ENCODE measurements at places on chromosomes 7 and 10. TPM values are rescaled to one million over a fixed set of nuclear protein-coding genes. Genes with fewer than 3 reads are reported as not detected.
A peak's percentile ranks its signal among the peaks of the same experiment; 100 is the strongest.

- DNase-seq = no peak
These were observed 83.9 kb downstream of the CHN2 start for GRCh38 chr7:29278337-29279069.

DNA sequence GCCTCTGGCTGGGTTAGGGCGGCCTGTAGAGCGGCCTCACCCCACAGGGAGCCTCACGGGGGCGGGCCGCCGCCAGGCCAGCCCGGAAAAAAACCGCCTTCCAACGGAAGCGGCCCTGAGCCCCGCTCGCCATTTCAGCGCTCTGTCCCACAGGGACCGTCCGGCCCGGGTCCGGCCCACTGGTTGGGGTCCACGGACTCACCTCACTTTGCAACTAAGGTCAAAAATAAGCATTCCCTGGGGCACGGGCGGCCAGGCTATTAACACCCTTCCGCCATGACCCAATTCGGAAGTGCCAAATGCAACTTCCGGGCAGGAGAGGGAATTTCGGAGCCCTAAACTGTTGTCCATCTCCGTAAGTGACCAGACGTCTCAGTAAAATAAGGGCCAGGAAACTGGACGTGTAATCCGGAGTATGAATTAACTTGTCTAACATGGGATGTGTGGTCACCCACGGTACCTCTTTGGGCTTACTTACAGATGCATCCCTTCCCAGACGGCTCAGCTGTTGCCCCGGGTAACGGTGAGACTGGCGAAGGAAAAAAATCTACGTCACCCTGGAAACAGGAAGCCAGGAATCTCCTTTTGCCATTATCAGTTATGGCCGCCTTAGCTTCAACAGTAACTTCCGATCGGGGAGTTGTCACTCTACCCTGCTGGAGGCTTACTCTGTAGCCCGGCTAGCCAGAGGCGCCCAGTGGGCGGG is at the start of gene BBIP1:
Gene BBIP1 (minus strand): TSS at position 538 of the 706 bp plus-strand sequence. CDS start 1,023 bp downstream, outside the sequence.
- DNase-seq = no peak

- DNase-seq = peak; percentile 76
These were observed 8.1 kb downstream of the CHN2 start for GRCh38 chr7:29202651-29203069.

- no peak for DNase-seq
These were observed 631.4 kb upstream of the POT1 start for GRCh38 chr7:125561006-125561405.

DNA sequence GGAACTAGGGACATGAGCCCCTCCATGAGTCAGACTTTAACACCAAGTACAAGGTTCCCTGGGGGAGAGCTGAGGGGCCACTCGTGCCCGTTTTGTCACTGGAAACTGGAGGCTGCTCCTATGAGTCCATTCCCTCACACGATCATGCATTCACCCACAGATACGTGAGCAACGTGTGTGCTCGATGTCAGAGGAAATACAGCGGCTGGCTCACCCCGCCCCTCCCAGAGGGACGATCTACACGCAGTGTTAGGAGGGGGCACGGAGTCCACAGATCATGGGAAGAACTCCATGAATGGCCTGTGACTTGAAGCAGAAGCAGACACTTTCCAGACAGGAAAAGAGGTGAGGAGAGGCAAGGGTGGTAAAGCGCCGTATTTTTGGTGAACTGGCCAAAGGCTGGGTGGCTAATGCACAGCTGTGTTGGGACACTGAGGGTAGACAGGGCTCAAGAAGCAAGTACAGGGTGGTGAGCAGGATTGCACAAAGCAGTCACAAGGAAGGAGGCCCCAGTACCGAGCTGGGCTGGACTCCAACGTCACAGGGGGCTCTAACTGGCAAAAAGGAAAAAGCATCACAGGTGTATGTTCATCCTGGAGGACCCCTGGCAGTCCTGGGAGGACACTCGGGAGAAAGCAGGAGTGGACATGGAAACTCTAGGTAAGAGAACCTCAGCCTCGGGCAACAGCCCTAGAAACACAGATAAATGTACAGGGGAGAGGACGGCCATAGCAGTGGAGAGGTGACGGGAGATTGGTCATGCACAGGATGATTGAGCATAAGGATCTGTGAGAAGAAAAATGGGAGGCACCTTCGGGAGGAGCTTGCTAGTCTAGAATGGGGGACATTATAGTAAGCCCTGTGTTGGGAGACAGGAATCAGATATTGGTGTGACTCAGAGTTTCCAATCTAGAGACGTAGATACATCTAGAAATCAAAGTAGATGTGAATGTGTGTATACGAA is 41.2 kb downstream of the TNS3 start:
- peak; percentile 39 for DNase-seq

- no peak for DNase-seq
These were observed 1.9 kb upstream of the C7orf33 start for GRCh38 chr7:148588670-148589131.

DNA sequence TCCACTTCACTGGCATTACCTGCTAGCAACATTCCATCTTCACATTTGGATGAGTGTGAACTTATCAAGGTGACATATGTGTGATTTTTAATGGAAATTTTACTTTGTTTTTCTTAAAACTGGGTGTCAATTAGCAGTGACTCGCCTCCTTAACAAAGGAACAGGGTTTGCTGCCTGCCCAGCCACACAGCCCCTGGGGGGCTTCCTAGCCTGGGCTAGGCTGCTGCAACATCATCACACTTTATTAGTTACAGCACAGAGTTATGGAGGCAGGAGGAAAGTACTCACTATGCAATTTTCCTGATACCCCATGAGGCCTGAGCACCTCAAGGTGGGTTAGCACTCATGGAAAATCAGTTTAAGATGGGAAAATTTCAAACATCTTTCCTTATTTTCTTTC is 861.3 kb downstream of the NRG3 start:
- no peak for DNase-seq

DNA sequence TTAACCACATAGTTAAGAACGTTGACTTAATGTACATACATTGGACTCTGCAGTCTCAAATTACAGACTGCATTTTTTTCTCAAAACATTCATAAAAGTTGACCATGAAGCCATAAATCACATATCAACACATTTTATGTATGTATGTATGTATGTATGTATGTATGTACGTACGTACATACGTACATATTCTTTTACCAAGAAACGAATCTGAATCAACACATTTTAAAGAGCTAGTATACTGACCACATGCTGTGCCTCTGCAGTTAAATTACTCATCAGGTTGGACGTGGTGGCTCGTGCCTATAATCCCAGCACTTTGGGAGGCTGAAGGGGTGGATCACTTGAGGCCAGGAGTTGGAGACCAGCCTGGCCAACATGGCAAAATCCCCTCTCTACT is 105.8 kb downstream of the GPR158 start:
- no peak for DNase-seq

- DNase-seq = no peak
These were observed 6.3 kb upstream of the OPN1SW start for GRCh38 chr7:128781851-128782250.

GRCh38 chr10:6048281-6049030 is 13.7 kb downstream of the IL2RA start:
- no peak for DNase-seq

DNA sequence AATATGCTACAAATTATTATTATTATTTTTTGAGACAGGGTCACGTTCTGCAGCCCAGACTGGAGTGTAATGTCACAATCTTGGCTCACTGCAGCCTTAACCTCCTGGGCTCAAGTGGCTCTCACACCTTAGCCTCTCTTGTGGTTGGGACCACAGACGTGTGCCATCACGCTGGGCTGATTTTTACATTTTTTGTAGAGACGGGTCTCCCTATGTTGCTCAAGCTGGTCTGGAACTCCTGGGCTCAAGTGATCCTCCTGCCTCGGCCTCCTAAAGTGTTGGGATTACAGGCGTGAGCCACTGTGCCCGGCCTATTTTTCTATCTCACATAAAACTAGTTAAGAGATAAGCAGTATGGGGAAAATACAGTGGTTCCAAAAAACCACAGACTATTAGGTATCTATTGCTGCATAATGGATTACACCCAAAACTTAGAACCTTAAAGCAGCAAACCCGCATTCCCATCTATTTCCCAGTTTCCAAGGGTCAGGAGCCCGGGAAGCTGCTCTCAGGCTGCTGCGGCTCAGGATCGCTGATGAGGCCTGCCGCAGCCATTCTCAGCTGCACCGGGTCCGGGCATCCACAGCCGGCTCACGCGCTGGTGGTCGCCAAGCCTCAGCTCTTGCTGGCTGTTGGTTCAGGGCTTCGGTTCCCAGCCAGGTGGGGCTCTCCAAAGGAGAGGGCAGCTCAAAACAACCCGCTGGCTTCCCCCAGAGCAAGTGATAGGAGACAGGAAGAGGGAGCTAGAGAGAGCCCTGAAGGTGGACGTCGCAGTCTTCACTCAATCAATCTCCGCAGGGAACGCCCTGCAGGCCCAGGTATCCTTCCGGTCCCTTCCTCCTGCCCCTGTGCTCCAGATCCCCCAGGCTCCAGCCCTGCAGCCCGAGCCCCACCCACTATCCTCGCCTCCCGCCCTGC is 128.2 kb downstream of the UBE2H start:
- peak; percentile 31 for DNase-seq

DNA sequence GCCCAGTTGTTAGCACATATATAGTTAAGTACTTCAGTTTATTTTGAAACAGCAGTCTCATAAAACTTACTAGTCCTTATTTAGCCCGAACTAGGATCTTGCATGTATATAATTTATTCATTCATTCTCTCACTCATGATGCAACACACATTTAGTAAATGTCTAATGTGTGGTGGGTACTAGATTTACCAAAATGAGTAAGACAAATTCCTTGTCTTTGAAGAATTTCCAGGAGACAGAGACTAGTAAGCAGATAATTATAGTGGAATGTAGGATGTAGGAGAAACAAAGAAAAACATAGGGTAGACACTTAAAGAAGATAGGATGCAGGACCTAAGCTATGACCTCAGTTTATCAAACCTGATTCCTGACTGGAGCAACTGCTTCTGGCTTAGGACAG is 120.2 kb upstream of the AMPH start:
- no peak for DNase-seq

DNA sequence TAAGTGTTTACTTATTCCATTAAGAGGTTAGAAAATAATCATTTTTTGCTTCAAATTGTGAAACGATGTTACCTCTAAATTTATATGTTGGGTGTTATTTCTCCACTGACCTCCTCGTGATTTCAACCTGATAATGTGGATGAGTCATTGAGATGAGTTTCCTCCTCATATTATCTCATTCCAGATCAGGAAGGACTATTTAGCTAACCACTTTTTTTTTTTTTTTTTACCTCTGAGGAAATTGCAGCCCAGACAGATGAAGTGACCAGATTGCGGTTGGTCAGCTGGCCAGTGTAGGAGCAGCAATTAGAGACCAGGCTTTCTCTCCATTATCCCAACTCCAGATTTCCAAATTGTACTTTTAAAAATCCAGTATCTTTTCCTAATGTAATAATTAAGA is 248.7 kb downstream of the FZD1 start:
- DNase-seq = no peak

GRCh38 chr10:49281461-49281860 is 17.5 kb upstream of the C10orf71 start:
- DNase-seq = no peak

DNA sequence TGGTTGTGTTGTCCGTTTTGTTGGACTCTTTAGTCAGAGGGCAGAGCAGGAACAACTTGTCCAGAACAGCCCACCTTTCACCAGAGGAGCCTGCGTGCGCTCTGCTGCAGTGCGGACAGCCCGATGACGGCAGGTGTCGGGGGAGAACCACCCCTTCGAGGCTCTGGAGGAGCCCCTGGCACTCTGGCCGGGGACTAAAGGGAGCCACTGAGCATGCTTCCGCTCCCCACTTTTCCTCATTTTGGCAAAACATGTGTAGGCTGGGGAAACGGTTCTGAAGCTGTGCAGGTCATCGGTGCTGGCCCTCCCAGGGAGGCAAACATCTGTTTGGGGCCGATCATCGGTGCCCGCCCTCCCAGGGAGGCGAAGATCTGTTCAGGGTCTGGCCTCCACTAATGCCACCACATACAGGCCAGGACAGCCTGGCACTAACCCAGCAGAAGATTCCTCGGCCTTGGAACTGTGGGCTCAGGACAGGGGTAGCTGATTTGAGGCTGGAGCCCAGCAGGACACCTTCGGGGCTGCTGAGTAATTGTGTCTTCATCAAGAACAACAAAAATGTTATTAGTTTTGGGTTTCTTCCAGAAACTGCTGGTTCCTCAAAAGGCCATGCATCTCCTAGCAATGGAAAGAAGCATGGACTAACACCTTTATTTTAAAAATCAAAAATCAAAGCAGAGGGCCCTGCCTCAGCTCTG is 124.4 kb upstream of the TCERG1L start:
- no peak for DNase-seq

- DNase-seq = no peak
These were observed 23.6 kb upstream of the UNCX start for GRCh38 chr7:1209097-1209496.

- DNase-seq = no peak
These were observed 818.3 kb upstream of the POT1 start for GRCh38 chr7:125747966-125748365.

DNA sequence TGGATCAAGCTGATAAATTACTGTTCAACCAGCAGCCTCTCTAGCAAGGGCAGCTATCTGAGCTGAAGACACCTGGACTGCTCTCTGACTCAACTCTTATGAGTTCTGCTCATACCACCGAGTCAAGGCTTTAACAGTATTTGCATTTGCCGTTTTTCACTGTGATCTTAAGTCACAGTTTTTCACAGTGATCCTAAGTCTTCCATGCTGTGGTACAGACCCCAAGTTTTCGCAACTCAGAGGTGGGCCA is 31.3 kb downstream of the PIP4K2A start:
- no peak for DNase-seq

DNA sequence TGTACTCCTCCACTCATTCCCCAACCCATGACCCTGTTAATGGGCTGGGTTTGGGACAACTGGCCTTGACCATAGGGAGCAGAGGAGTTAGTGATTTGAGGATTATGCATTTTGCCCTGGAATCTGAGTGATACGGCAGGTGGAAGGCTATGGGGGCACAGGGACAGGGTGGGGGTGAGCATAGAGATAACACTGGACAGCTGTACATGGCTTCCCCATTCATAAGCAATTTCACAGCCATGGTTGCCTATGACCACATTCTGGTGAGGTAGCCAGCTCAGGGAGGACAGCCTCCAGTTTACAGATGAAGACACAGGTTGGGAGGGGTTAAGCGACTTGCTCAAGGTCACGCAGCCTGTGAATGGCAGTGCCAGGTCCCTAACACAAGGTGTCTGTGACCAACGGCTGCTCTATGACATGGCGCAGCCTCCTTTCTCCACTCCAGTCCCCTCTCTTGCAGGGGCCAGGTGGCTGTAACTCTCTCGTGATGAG is 319.5 kb downstream of the PLXNA4 start:
- DNase-seq = no peak

GRCh38 chr10:72048450-72049124 is 39.8 kb downstream of the SPOCK2 start:
- peak; percentile 97 for DNase-seq

Gene PRDX3
- 101 TPM for polyA plus RNA-seq

Data from aorta (tissue), 5 donors.